ENCODE measurements at places on chromosomes 6 and 20.
A peak's percentile ranks its signal among the peaks of the same experiment; 100 is the strongest.

DNA sequence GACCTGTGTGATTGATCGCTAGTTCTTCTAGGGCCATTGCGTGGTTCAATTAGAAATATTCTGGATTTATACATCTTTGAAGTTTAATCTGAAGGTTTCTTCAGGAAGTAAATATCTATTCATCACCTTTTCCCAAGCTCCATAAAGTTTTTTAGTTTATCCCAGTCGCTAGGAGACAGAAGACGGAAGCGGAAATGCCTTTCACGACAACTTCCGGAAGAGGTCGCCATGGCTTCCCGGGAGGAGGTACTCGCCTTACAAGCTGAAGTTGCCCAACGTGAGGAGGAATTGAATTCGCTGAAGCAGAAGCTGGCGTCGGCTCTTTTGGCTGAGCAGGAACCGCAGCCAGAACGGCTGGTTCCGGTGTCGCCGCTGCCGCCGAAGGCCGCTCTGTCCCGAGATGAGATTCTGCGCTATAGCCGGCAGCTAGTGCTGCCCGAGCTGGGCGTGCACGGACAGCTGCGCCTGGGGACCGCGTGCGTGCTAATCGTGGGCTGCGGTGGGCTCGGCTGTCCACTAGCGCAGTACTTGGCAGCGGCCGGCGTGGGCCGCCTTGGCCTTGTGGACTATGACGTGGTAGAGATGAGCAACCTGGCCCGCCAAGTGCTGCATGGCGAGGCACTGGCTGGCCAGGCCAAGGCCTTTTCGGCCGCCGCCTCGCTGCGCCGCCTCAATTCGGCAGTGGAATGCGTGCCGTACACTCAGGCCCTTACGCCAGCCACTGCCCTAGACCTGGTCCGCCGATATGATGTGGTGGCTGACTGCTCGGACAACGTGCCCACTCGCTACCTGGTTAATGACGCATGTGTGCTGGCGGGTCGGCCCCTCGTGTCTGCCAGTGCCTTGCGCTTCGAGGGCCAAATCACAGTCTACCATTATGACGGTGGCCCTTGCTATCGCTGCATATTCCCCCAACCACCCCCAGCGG lies at the start of gene MOCS3:
MOCS3 (plus strand) TSS at position 204 of the 928 bp plus-strand sequence; CDS start at position 229, 25 bp downstream.
- peak; percentile 77 for DNase-seq

- no peak for DNase-seq
Measured at GRCh38 chr6:137651178-137651577, 157.0 kb upstream of the OLIG3 start.

DNA sequence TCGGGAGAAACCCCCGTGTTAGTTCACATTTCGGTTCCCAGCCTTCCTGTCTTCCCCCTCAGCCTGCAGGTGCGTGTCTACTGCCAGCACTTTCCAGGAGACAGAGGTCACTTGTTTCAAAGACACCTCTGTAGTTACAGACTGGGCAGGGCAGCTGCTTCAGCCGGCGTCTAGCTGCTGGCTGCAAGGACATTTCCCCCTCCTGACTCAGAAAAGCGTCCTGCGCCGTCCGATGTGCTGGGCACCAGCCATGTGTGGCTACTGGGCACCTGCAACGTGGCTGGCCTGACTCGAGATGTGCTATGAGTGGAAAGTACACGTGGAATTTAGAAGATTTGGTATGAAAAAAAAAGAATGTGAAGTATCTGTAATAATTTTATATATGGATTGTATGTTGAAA lies 37.6 kb downstream of the RRBP1 start:
- DNase-seq = no peak

DNA sequence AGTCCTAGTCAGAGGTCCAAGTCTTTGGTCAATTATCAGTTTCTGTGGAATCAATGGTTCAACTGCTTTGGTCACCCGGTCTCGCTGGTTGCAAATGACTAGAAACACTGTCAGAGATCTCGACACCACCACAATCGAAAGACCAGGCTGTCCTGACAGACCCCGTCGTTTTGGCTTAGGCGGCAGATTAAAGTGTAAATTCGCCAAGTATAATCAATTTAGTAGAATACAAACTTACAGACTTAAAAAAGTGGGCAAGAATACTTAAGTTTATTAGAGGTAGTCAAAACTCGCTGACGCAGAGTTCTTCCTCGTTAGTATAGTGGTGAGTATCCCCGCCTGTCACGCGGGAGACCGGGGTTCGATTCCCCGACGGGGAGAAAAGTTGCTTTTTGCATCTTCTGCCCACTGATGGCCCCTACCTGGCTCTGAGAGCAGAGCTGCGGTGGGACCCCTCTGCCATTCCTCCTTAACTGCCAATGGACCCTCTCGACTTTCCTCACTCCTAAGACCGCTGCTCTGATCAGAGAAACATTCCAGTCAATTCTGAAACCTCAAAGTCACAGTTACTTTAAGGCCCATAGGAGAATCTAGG lies 30.6 kb upstream of the ZNF184 start:
- DNase-seq = peak; percentile 45

DNA sequence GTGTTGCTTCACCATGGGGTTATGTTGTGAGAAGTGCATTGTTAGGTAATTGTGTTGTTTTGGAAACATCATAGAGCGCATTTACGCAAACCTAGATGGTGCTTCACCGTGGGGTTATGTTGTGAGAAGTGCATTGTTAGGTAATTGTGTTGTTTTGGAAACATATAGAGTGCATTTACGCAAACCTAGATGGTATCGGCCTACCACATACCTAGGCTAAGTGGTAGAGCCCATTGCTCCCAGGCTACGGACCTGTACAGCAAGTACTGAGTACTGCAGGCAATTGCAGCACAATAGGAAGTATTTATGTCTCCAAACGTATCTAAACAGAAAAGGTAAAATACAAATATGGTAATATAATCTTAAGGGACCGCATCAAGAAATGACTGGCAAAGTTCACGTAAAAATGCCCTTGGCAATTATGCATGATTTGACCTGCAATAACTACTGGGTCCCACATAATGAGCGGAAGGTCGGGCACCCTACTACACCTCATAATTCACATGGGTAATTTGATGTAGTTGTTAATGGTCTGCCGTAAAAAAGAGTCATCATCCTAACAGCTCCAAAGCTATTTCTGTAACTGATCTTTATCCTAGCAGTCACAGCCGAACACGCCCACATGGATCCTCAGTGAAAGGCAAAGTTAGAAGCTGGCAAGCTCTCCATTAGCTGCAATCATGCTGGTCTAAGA lies 76.0 kb downstream of the RSPH3 start:
- DNase-seq = no peak

- no peak for DNase-seq
Measured at GRCh38 chr20:64212755-64213154, 42.8 kb upstream of the PCMTD2 start.

GRCh38 chr6:16470502-16471221 lies 232.3 kb downstream of the GMPR start:
- no peak for DNase-seq

- DNase-seq = no peak
Measured at GRCh38 chr6:37947468-37947867, 127.9 kb downstream of the ZFAND3 start.

GRCh38 chr6:24229696-24230405 lies 103.8 kb downstream of the NRSN1 start:
- no peak for DNase-seq

DNA sequence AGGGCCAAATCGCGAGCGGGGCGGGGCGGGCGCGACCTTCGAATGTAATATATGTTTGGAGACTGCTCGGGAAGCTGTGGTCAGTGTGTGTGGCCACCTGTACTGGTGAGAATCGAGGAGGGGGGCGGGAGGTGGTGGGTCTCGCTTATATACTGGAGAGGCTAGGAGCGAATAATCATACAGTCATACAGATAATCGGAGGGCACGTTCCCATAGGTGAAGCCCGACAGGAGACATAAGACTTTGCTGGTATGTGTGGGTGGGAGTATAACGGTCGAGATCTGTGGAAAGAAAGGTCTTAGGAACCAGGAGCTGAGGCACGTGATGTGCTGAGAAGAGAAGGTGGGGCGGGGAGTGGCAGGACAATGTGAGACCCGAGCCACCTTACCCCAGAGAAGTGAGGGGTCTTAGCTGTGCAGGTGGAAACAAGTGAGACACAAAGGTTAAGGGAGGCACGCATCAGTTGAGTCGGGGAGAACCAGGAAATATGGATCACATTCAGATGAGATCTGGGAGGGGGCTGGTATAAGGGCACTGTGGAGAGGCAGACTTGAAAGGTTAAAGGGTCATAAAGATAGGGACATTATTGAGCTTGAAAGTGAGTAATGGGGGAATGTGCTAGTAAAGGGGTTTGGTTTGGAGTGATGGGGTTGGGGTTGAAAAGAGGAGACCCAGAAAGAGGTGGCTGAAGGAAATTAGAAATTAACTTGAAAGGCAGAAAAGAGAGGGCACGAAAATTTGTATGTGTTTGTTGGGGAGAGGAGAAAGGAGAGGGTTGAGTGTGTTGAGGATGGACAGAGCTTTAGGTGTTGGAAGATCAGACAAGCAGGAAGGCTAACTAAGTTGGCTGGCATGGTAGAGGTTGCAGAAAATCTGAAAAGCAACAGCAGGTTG lies 589 bp downstream of the RNF5 start:
- no peak for DNase-seq

GRCh38 chr20:25685276-25686080 lies 11.2 kb downstream of the ZNF337 start:
- no peak for DNase-seq

GRCh38 chr20:54772893-54773642 lies 297.7 kb downstream of the DOK5 start:
- no peak for DNase-seq

DNA sequence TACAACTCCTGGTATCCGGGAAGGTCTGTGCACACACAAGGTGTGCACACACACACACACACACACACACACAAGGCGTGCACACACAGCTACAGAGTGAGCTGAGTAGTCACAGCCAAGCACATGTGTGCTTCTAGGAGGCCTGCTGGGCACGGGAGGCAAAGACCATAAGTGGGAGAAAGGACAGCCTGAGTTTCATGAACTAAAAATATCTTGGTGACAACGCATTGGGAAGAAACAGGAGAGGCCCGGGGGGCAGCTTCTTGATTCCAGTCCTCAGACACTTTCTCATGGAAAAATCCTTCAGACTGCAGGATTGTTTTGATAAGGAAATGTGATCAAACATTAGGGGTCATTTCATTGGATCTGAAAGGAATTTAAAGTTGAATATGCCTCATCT lies 2.6 kb downstream of the TRAF3IP2 start:
- no peak for DNase-seq

- no peak for DNase-seq
Measured at GRCh38 chr6:109896341-109896740, 81.8 kb upstream of the GPR6 start.

DNA sequence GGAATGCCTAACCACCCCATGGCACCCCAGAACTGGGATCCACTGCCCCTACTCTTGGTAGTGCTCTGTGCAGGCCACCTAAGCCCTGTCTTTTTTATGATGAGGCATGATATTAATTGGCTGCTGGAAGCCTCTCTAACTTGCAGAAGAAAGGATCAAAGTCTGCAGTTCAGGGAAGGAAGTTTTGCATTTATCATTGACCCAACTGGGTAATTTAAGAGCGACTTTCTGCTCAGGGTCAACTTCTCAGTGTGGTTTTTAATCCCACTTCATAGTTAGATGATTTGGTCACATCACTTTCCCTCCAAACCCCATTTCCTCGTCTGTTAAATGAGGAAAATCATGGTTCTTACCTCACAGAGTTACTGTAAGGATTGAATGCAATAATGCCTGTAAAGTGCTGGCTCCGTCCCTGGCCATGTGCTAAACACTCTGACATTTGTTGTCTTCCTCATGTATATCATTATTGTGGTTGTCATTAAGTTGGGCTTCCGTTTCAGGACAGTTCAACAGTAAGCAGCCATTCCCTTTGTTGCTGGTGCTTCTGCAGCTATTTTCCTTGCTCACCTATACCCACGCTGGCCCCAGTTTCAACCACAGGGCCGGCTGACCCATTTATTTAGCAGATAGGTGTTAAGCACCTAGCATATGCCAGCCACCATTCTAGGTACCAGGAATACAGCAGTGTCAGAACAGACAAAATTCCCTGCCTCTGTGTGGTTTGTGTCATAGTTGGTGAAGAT lies 14.2 kb downstream of the E2F3 start:
- no peak for DNase-seq

DNA sequence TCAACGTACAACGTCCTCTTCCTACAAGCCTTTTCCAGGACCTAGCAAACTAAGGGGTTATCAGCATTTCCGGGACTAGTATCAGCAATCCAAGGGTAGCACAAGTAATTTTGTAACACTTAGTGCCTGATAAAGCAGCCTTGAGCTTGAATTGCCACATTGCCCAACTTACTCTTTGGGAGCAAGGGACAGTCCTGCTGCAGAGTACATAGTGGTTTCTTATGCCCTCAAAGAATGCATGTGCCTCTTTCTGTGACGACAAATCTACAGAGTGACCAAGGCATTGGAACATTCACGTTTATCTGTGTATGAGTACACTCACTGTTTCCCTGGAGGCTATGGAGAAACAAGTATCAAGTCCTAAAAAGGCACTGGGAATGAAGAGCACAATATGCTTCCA lies 3.2 kb upstream of the ID4 start:
- DNase-seq = no peak

- no peak for DNase-seq
Measured at GRCh38 chr6:114312931-114313330, 29.9 kb downstream of the HS3ST5 start.

DNA sequence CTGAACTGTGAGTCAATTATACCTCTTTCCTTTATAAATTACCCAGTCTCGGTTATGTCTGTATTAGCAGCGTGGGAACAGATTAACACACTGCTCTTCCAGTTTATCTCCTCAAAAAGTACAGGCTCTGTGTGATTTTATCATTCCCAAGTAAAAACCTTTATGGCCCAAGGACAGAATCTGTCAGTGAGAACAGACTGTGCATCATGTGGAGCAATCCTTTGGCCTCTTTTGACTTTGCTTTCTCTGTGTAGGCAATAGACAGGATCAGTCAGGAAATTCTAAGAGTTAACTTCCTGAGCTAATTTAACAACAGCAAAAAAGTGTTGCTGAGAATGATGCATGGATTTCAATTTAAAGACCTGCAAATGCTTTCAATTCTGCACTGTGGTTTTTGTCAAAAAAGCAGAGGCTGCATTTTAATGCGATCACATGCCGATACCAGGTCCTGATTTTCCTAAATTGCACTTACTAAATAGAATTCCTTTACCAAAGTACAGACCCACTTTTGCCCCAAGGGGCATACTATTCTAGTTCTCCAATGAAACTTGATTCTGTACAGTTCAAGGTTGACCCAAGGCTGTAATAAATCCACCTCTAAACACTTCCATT lies 246.7 kb upstream of the MARCKS start:
- DNase-seq = no peak

- DNase-seq = no peak
Measured at GRCh38 chr6:124368131-124368530, 564.5 kb downstream of the NKAIN2 start.

Measured in T-helper 1 cell (primary cell).